ENCODE measurements at places on chromosomes 6 and 20.

DNA sequence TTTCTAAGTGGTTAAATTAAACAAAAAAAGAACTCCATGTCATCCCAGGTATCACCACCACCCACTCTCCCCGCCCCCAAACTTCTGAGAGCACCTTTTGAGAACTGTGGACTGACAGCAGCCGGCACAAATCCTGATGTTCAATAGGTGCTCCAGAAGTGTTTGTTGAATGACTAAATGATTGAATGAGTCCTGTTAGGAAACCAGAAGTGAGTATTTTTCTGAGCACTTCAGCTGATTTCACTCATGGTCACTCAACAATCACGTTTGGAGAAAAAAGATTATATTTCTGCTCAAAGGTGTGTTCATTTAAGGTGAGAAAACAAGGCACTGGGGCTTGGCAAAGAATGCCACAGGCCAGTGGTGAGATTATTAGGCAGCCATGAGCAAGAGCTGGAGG lies 6.2 kb upstream of the HNF4A start:
- DNase-seq: no peak

DNA sequence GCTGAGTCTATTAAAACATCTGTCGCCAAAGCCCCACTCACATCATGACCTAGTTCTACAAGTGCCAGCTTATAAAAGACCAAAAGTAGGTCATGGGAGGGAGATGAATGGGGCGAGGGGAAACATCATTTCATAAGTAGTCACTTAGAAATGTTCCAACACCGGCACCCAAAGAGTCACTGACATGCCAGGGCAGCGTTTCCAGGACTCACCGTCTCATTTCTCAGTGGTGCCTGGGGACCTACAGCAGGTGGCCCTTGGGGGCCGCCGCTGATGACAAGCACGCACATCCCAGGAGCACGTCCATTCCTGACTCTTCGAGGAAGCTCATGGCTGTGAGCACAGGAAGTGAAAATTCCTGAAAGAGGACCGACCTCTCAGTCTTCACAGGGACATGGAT lies 260.4 kb downstream of the CDH4 start:
- DNase-seq: no peak

- no peak for DNase-seq
These were observed 48.2 kb upstream of the FAM50B start for GRCh38 chr6:3800850-3801591.

GRCh38 chr6:145904391-145904790 lies 59.8 kb downstream of the SHPRH start:
- no peak for DNase-seq

DNA sequence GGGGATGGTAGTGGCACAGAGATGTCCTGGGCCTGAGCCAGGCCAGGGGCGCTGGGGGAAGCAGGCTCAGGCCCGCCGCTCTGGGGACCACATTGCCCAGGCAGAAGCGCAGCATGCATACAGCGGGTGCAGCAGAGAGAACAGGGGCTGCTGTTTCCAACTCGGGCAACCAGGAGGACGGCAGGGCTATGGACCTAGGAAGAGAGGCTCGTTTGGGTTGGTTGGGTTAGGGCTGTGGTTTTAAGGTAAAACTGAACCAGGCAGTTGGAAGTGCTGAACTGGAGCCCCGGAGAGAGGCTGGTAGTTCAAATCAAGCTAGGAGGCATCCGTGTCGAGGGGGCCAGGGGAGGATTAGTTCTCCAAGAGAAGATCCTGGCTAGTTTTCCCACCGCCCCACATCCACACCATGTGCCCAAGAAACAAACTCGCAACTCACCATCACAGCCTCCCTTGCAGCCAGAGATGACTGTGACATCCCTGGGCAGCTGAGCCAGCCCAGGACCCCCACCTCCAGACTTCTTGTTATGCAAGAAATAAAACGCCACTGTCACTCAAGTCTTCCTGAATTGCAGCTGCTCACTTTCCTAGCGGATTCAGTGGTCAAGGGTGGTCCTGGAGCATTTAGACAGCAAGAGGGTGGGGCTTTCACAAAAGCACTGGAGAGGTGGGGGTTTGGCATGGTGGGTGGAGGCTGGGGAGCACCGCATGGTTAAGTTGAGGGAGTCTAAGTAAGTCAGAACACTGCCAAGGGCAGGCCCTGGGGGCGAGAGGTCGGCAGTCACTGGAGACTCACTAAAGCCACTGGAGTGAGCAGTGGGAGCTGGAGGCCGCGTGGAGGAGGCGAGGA lies 161.2 kb downstream of the GRM4 start:
- DNase-seq: no peak

DNA sequence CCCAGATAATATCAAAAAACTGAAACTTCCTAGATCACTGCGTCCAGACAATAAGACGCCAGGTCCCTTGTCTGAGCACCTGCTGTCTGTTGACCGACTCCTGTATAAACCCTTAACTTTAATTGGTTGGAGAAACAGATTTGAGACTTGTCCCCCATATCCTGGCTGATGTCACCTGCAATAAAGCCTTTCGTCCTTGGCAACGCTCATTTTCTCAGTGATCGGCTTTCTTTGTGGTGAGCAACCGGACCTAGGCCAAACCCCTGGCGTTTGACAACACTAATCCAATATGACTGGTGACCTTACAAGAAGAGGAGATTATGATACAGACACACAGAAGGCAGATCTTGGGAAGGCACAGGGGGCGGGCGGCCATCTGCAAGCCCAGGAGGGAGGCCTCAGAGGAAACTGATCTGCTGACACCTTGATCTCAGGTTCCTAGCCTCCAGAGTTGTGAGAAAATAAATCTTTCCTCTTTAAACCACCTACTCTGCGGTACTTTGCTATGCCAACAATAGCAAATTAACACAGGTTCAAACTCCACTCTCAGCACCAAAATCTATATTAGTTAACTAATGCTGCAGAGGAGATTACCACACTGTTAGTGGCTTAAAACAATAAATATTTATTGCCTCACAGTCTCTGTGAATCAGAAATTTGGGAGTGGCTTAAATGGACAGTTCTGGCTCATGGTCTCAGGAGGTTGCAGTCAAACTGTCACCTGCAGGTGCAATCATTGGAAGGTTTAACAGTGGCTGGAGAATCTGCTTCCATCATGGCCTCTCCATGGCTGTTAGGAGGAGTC lies 178.7 kb downstream of the OTOR start:
- DNase-seq: no peak

DNA sequence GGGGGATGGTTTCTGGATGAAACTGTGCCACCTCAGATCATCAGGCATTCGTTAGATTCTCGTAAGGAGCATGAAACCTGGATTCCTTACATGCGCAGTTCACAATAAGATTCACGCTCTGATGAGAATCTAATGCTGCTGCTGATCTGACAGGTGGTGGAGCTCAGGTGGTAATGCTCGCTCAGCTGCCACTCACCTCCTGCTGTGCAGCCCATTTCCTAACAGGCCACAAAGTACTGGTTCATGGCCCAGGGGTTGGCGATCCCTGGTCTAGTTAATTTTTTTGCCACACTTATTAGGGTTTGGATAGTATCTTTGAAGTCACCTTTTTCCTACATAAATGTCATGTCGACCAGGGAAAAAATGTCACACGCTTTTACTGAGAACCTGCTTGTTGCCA lies 96.8 kb upstream of the MLIP start:
- DNase-seq: no peak

DNA sequence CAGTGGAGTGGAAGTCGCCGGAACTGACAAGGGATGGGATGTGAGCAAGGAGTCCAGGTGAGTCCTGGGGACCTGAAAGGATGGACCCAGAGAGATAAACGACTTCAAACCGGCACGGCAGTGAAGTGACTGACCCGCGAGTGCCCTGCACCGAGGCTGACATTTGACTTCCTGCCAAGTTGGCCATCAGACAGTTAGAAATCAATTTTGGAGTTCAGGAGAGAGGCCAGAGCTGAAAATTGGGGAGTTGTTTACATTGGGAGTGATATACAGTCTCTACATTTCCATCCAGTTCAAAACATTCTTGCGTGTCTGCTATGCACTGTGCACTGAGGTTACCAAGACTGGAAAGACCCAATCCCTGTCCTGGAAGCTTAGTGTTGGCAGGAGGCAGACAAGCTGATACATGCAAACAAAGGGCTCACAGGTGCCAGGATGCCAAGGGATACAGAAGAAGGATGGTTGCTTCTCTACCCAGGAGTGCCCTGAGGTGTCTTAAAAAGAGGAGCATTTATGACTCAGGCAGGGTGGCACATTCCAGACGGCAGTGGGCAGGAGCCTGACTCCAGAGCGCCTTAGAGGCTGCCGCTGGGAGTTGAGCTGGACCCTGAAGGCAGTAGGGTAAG lies 186.6 kb downstream of the MTHFD1L start:
- no peak for DNase-seq

DNA sequence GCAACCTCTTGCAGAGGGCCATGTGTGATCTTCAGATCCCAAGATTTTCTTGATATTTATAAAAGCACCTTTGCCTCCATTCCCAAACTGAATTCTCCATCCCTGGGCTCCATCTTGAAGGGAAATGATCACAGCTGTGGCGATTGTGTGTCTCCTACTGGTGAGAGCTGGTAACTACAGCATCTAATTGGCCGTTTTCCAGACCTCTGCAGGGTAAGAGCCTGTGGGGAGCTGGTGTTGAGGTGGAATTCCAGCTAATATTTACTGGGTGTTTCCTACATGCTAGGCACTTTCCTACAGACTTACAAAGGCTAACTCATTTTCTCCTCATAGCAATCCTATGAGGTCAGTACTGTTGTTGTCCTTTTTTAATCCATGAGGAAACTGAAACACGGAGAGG lies 59.2 kb upstream of the FNDC1 start:
- DNase-seq: peak; percentile 16

GRCh38 chr6:161079566-161080262 lies 88.1 kb downstream of the MAP3K4 start:
- DNase-seq: no peak

GRCh38 chr6:5087389-5087788 lies 2.2 kb downstream of the PPP1R3G start:
- DNase-seq: no peak

DNA sequence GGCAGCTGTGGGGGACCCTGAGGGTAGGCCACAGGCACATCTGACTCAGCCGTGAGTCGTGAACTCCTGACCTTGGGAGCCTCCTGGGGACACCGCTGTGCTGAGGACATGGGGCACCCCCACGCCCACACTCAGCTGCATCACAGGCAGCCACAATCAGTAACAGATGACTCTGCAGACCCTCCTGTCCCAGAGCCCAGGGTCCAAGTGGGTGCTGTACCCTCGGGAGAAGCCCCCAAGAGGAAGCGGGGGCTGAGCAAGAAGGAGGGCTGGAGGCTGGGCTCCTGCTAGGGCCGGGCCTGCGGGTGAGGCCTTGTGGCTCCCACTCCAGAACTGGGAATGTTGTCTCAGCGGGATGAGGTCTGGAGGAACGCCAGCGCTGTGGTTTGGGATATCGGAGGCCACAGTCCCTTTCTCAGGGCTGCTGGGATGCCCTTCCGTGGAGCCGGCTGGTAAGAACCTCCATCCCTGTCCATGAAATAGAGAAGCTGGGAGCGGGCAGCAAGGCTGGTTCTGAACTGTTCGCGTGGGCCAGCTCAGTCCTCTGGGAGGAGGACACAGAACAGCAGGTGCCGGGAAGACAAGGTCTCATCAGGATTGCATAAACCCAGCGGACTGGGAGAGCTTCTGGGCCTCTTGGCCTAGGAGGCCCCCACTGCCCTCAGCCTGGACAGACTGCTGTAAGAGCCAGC lies 3.1 kb upstream of the LAMA5 start:
- DNase-seq: no peak

- DNase-seq: no peak
These were observed 887.1 kb downstream of the TFAP2A start for GRCh38 chr6:9527679-9528286.

- DNase-seq: no peak
These were observed 90.2 kb upstream of the RIPOR2 start for GRCh38 chr6:25025919-25026301.

GRCh38 chr20:63863798-63864544 lies 1.1 kb upstream of the TPD52L2 start:
- DNase-seq: no peak

Measured in retinal pigment epithelial cell (primary cell).